ENCODE measurements at places on chromosomes 1 and 21.
A peak's percentile ranks its signal among the peaks of the same experiment; 100 is the strongest.

DNA sequence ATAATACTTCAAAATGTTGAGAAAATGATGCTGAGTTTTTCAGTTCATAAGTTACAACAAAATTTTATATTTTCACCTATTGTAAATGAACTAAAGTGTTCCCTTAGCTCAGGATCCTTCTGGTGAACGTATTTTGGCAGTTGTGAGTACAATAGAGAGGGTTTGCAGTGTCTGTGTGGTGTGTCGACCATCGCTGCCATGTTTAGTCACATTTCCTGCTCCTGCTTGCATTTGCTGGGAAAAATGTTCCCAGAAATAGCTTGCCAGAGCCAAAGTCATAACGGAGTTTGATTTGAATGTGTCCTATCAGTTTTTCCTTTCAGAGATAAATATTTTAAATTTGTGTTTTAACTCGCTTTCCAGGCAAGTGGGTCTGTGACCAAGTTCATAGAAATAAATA, 117.1 kb upstream of the COL6A1 start:
- no peak for DNase-seq

- DNase-seq: no peak
These were observed 35.6 kb downstream of the LRRN2 start for GRCh38 chr1:204649721-204650521.

GRCh38 chr1:5274527-5274926, 620.1 kb downstream of the AJAP1 start:
- DNase-seq: no peak

GRCh38 chr1:210123924-210124589, 108.5 kb upstream of the SERTAD4 start:
- no peak for DNase-seq

- peak; percentile 43 for DNase-seq
These were observed 351.3 kb upstream of the SGIP1 start for GRCh38 chr1:66182551-66183178.

All from CD8-positive, alpha-beta T cell (primary cell).